Small intestine (tissue), 16 donors: ENCODE measurements at places on chromosomes 11 and 22.

- DNase-seq = no peak
Observed at GRCh38 chr11:63240791-63241379, 2.5 kb downstream of the SLC22A25 start.

DNA sequence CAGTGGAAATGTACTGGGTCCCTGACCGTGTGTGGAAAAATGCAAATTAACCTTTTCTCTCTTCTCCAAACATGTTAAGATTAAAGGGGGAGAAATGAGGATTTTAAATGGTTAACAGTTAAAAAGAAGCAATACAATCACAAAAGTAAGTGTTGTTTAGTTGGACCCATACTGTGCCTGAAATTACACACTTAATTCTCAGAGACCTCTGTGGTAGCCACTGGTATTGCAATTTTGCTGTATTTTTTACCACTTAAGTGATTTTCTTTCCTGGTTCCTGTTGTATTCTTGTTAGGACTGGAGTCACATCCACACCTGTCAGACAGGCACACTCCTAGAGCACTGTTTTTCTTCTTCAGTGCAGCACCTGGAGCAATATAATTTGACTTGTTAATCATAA, 179.6 kb upstream of the PDGFD start:
- no peak for DNase-seq

GRCh38 chr11:48034926-48035871, 54.8 kb downstream of the PTPRJ start:
- DNase-seq = no peak

- no peak for DNase-seq
Observed at GRCh38 chr11:86234831-86235461, 9.6 kb upstream of the EED start.

GRCh38 chr22:23693979-23694680, 3.3 kb downstream of the RGL4 start:
- DNase-seq = no peak

DNA sequence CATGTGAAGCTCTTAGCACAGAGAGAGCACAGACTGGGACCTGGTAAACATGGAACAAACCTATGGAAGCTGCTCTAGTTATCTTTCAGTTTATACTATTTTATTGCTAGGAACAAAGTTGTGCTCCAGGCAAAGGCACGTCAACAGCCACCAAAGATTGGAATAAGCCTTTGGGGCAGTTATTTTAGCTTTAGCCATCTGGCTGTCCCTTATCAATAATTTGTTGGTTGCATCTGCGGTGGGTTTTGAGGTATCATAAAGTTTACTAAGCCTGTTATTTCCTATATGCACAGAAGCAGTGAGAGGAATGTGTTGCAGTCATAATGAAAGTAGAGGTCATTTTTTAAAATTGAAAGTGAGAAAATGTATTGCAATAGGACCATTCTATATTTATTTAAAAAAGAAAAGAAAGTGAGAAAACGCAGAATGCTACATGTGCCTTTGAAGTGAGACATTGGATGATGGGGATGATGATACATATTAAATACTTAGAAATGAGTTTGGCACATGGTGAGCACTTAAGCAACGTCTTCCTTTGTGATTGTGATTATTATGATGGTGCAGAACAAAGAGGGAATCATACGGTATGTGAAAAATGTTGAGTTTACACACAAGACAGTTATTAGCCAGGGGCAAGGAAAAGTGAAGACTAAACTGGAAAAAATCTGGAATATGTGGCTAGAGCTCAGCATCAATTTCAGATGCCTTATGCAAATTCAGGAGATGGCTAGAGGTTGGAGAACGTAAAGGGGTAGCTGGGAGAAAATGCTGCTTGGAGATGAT, 58.3 kb downstream of the PRR5L start:
- no peak for DNase-seq

- no peak for DNase-seq
Observed at GRCh38 chr11:45772449-45772774, 32.5 kb upstream of the SLC35C1 start.

- peak; percentile 55 for DNase-seq
Observed at GRCh38 chr11:32172848-32173834, 82.3 kb downstream of the RCN1 start.

GRCh38 chr22:49019737-49020713, 807.6 kb downstream of the BRD1 start:
- no peak for DNase-seq

DNA sequence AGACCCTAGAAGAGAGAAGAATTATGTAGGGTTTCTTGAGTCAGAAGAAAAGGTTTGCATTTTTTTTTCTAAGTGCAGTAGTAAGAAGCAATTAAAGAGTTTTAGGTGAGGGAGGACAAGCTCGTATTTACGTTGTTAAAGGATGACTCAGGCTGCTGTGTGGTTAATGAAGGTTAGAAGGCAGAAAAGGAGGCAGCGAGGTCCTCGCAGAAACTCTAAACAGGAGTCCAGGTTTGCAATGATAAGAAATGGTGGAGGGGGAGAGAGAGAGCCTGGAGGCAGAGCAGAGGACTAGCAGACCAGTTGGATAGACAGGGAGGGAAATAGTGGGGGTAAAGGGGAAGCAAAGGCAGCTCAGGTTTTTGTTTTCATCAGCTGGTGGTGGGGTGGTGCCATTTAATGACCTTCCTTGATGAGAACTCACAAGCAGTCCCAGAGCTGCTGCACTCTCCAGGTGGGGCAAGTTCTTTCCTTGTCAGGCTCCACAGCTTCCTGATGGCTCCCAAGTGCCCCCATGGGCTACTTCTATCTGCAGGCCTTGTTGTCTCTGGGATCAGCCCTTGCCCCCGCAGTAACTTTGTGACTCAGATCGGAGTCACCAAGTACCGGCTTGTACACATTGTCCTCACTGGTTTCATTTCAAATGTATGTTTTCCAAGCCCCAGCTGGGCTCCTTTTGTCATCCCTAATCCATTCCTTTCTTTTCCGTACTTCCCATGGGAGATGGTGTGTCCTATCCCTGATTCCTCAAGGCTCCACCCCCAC, 8.3 kb upstream of the INSC start:
- DNase-seq = no peak
